ENCODE measurements at places on chromosomes 5 and 9.
A peak's percentile ranks its signal among the peaks of the same experiment; 100 is the strongest.

GRCh38 chr9:114174876-114175771, 19.8 kb downstream of the COL27A1 start:
- no peak for DNase-seq

- DNase-seq = no peak
These were observed 296.5 kb downstream of the DEPDC1B start for GRCh38 chr5:60403343-60404006.

- no peak for DNase-seq
These were observed 152.2 kb downstream of the ADAMTSL1 start for GRCh38 chr9:18626046-18626698.

DNA sequence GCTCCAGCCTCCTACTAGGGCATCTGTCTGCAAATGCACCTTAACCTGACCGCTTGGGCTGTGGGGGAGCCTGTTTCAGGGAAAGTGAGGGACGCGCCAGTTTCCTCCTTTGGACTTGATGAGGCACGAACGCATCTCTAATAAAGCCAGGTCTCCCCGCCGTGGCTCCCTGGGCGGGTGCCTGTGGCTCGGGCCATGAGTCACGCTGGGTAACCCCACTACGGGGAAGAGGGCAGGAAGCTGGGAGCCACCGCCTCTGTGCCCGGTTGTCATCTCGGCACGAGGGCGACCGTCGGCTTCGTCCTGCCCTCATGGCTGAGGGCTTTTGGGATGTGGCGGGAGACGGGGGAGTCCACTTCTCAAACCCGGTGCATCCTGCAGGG, 12.1 kb downstream of the NOTCH1 start:
- DNase-seq = peak; percentile 51

- no peak for DNase-seq
These were observed 279.1 kb downstream of the TLE1 start for GRCh38 chr9:81410201-81410600.

- no peak for DNase-seq
These were observed 136.6 kb upstream of the OR13F1 start for GRCh38 chr9:104367507-104367906.

All from T-helper 17 cell (primary cell).